ENCODE measurements at places on chromosomes 11 and 22.

DNA sequence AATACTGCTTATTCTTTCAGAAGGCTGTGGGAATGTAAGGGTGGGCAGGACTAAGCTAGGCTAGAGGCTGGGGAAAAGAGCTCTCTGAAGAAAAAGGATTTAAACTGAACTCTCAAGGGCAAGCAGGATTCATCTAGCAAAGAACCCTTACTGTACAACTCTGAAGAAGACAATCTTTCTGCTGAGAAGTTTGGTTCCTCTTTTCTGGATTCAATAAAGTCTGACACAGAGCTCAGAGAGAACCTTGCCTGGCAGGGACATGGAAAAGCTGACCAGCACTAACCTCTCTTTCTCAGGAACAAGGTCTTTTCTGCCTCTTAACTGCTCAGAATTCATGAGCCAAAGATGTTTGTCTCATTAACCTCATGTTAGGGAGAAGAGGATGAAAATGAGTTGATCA is 388.4 kb upstream of the DDI1 start:
- no peak for DNase-seq

GRCh38 chr11:74138021-74138420 is 32.8 kb downstream of the C2CD3 start:
- no peak for DNase-seq

DNA sequence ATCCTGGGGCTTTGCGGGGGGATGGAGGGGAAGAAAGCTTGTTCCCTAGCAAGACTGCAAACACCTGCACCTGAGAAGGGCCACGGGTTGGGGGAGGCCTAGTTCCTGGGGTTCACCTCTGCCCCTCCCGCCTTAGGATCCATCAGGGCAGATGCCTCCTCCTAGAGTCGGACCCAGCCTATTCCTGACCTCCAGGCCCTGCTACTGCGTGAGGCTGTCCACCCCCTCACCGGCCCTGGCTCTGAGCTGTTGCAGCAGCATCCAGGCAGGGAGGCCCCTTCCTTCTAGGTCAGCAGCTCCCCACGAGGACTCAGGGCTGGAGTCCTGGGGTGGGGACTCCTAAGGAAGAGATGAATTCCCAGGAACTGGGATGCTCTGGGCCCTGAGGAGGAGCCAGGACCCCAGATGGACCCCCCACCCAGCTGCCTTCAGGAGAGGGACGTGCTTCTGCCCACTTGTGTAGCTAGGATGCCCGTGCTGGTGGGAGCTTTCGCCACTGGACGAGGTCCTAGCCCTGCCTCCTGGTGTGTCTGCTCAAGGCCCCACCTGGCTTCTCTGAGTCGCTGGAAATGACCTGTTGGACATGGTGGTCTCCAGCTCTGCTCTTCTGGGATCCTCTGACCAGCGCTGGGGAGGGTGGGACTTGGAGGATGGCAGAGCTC is 10.3 kb downstream of the MRGPRF start:
- DNase-seq: no peak

DNA sequence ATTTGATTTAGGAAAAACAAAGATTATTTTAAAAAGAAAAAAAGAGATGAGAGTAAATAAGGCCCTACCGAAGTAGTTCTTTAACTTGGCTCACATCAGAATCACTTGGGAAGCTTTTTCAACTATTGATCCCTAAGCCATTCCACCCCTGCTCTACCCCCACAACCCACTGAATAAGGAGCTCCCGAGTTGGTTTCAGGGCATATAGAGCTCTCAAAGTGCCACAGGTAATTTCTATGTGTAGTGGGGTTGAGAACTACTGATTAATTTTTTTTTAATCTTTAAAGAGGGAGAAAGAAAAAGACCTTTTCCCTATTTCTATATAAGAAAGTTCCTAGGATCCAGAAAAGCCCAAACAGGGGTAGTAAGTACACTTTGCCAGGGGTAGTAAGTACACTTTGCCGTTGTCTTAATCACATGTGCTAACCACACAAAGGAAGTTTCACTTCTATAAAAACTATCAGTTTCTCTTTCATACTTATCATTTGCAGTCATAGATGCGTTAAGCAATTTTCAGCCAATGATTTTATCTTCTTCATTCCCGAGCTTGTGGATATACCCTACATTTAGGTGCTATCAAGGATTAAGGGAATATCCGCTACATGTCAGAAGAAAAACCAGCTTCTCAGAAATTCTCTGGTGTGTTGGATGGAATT is 108.4 kb upstream of the ZC3H12C start:
- no peak for DNase-seq

Data from activated CD8-positive, alpha-beta T cell treated with anti-CD3 and anti-CD28 coated beads for 36 hours (primary cell).